ENCODE measurements at places on chromosomes 5 and 9.

GRCh38 chr9:83435301-83435700, 102.9 kb downstream of the FRMD3 start:
- DNase-seq: no peak

DNA sequence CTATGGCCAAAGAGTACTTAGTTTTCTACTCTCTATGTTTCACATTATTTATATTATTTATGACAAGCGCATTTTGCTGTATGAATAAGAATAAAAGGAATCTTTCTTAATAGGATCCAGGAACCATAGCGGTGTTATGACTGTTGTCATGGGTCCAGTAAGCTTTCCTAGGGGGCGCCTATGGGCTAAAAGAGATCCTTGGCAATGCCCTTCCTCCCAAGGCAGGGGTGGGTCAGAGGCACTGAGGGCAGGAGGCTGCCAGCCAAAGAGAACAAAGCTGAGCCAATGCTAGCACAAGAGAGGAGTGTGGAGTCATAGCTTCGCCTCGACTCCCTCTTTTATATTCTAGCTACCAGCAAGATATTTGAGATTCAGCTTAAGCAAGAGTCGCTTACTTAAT, 98.4 kb upstream of the GNAQ start:
- peak; percentile 97 for DNase-seq

DNA sequence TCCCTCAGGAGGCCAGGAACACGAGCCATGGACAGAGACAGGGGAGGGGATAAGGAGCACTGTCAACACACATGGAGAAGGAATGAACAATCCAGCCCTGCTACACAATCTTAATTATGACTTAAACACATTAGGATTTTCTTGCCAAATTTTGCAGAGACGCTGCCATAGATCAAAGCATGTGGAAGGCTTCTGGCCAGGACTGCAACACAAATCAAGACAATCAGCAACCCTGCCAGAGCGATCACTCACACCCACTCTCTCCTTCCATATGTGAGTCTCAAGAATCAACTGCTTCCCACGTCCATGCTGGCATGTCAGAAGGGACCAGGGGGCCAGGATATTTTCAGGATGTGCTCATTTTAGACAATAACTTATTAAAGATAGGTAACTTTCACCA, 85.6 kb downstream of the ROR2 start:
- DNase-seq: no peak

DNA sequence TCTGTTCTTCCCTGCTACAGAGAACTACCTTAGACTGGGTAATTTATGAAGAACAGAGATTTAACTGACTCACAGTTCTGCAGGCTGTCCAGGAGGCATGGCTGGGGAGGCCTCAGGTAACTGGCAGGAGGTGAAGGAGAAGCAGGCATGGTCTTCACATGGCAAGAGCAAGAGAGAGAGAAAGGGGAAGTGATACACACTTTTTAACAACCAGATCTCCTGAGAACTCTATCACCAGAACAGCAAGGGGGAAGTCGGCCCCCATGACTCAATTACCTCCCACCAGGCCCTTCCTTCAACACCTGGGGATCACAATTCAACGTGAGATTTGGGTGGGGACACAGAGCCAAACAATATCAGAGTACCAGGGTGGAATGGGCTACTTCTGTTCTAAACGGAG, 766.8 kb downstream of the TLE1 start:
- DNase-seq: no peak

GRCh38 chr9:99736291-99736690, 85.4 kb upstream of the NR4A3 start:
- DNase-seq: no peak

DNA sequence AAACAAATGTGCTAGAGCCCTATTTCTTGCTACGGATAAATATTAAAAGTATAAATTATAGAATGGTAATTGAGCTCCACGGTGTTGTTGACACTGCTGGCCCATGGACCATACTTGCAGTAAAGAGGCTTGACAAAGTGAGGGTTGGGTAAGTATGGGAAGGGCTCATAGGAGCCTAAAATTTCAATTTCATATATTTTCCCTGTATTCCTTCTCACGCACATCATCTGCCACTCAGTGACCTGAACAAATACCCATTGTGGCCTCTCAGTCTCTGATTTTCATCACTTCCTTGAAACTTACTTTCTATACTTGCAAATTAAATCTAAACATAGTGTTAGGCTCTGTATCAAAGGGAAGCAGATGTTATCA, 116.5 kb downstream of the PIK3R1 start:
- DNase-seq: no peak

DNA sequence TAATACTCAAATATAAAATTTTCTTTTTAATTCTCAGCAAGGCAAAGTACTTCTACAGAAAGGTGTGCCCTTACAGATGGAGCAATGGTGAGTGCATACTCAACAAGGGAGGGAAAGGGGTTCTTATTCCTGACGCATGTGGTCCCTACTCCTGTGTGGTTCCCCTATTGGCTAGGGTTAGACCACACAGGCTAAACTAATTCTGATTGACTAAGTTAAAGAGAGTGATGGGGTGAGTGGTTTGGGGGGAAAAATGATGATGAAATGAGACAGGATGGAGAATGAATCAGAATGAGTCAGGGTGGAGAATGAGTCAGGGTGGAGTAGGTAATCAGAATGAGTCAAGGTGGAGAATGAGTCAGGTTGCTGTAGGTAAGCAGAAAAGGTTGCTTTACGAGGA, 22.9 kb upstream of the HMGCS1 start:
- no peak for DNase-seq

- no peak for DNase-seq
Measured at GRCh38 chr9:105883847-105884246, 189.5 kb downstream of the TMEM38B start.

GRCh38 chr5:153404747-153405146, 85.7 kb upstream of the GRIA1 start:
- DNase-seq: no peak

All from globus pallidus (tissue), 1 donor.